ENCODE measurements at places on chromosomes 11 and 22.

GRCh38 chr22:40203572-40203971, 25.8 kb downstream of the TNRC6B start:
- DNase-seq = no peak

GRCh38 chr11:5380740-5381342, 2.8 kb upstream of the OR51M1 start:
- no peak for DNase-seq

DNA sequence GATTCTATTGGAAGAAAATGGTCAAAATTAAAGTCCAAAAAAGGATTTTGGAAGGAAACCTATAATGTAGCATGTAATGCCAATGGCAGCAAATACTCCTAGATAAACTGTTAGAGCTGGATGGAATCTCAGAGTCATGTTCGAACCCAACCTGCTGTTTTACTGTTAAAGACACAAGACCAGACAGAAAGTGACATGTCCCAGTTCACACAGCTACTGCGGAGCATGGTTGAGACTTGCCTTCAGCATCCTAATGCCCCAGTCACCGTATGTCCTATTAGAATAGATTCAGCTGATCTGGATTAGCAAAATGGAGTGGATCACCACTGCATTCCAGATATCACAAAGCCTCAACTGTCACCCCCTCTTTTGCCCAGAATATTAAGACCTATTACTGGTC, 14.9 kb downstream of the PISD start:
- no peak for DNase-seq

- no peak for DNase-seq
These were observed 67.9 kb downstream of the PIWIL4 start for GRCh38 chr11:94635072-94635471.

GRCh38 chr22:42856179-42856864, 751 bp downstream of the ARFGAP3 start:
- peak; percentile 11 for DNase-seq

GRCh38 chr11:73285721-73286120, 13.6 kb downstream of the P2RY6 start:
- DNase-seq = no peak

DNA sequence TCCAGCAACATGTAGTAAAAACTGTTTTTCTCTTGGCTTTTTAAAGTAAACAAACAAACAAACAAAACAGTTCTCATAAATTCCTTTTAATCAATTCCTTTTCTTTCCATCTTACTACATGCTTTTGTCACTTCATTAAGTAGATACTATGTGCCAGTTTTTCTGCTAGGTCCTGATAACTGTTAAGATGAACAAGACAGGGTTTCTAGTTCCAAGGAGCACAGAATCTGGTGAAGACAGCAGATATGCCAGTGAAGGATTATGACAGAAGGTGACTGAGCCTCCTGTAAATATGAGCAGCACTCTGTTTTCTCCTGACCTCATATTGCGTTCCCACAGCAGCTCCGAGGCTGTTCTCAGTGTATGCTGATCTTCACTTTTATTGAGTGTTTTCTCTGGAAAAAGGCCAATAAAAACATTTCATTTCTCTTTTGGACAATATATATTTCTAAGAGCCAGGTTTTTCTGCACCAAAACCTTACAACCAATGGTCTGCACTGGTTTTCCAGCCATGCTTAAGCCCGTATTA, 45.8 kb downstream of the HEPHL1 start:
- DNase-seq = no peak

DNA sequence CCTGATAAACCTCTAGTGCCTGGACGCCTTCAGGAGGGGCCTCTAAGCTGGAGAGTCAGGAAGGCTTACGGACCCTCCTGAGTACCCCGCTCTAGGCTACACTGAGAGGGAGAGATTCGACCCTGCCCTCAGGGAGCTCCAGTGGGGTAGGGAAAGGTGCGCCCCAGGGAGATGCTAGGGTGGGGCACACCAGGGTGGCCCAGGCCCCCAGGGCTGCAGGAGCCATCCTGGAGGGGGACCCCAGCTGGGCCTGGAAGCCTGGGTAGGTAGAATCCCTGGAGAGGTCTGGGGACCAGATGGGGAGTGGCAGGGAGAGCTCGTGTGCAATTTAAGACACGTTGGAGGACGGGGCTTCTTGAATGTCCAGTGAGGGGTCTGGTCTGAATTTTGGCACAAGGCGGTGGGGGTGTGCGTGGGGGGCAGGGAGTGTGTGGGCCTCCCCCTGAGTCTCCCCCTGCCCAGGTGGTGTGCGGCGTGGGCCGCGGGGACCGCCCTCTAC, 4.7 kb downstream of the CARNS1 start:
- no peak for DNase-seq

- no peak for DNase-seq
These were observed 33.2 kb upstream of the FBLN1 start for GRCh38 chr22:45469281-45470073.

- no peak for DNase-seq
These were observed 113.6 kb downstream of the KCNQ1 start for GRCh38 chr11:2558397-2558796.

GRCh38 chr11:3091081-3091845, 34.0 kb upstream of the CARS1 start:
- no peak for DNase-seq

DNA sequence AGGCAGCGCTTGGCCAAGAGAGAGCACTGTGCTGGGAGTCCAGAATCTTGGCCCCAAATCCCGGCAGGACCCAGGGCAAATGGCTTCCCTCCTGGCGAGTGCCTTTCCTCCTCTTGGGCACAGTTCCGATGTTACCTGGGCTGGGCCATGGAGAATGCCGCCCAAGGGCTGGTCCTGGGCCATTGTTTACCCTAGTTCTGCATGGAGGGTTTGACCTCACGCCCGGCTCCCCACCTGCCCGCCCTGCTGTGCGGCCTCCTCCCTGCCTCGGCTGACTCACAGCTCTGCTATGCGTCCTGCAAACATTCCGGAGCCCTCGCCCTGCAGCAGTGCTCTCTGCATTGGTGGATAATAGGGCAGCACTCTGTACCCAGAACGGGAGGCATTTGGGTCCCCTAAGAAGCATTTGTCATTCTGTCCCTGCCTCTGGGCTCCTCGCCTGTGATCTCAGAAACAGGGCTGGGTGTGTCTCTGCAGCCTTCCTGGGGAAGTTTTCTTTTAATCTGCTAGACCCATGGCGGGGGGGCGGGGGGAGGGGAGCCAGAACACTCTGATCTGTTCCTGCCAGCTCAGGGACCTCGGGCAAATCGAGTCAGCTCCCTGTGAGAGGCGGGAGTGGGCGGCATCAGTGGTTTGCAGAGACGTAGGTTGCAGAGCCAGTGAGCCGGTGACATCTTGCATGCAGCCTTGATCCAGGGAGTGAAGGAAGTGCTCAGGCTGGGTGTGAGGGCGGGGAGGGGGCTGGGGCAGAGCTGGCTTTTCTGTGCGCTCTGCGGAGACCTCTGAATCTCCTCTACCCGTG, 32.9 kb upstream of the SMIM38 start:
- no peak for DNase-seq

- no peak for DNase-seq
These were observed 13.5 kb downstream of the MCAT start for GRCh38 chr22:43129426-43130425.

DNA sequence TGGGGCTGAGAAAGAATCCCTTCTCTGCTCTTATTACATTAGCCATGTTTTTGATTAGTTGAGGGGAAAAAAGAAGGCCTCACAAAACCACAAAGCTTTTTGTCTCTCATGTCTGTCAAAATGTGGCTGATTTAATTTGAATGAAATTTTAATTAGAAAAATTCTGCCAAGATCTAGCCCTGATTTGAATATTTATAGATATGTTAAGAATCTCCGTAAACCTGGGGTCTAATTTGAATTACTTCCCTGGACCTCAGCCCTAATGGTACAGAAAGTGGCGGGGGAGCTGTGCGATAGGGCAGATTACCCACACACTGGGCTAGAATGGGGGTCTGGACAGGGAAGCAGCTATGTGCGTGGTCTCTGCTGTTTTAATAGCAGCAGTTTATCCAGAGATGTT, 141.3 kb upstream of the TTC12 start:
- DNase-seq = no peak

DNA sequence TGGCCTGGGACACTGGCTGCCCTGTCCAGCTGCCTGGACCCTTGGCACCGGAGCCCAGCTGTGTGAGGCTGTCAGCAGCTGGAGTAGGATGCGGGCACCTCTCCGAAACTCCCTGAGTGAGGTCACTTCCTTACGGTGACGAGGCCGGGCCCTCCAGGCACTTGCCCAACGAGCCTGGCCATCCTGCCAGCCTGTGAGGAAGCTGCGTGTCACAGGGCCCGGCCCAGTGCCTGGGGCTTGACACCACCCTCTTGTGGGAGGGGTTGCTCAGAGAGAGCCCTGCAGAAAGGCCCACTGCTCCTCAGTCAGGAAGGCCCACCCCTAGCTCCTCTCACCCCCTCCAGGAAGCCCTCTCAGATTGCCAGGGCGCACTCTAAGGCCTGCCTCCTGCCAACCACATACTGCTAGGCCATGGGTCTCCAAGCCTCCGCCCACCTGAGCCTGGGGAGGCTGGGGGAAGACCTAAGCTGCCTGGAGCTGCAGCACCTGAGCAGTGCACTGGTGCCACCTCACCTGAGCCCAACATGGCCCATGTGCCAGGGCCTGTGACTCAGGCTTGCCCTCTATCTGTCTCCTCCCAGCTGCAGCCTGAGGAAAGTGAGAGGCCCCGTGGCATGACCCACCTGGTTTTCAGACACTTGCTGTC, 4.3 kb upstream of the PHLDA2 start:
- DNase-seq = no peak

- no peak for DNase-seq
These were observed 3.1 kb downstream of the OR56A1 start for GRCh38 chr11:6027501-6027900.

DNA sequence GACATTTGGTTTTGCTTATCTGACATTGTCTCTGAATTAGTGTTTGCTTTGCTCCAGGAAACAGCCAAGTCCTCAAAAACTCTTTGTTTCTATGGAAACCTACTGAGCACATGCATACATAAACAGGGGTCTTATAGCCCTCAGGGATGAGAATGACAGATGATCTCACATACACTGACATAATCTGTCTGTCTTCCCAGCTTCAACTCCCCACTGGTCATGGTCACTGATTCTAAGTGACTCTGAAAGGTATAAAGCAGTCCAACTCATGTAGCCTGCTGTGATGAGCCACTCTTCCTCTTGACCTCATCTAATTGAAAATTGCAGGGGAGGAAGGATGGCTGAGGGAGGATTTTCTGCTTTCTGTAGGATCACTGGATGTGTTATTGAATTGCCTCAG, 12.6 kb downstream of the ZNF143 start:
- no peak for DNase-seq

DNA sequence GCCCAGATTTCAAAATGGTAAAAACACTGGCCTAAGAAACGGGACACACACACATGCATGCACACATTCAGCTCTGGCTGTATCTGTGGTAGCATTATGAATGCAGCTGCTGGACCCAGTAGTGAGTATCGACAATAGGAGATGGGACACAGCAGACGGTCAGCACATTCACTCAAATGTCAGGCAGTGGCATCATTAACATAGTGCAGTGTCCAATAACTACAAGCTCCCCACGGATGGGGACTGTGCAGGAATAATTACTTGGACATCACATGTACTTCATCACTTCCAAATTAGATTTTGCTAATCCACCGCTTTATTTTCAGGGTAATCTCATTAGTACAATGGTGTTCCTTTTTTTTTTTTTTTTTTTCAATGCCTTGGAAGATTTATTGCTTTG, 109.5 kb downstream of the FANCF start:
- DNase-seq = no peak

- DNase-seq = no peak
These were observed 1.4 kb upstream of the CREB3L1 start for GRCh38 chr11:46275964-46276641.

DNA sequence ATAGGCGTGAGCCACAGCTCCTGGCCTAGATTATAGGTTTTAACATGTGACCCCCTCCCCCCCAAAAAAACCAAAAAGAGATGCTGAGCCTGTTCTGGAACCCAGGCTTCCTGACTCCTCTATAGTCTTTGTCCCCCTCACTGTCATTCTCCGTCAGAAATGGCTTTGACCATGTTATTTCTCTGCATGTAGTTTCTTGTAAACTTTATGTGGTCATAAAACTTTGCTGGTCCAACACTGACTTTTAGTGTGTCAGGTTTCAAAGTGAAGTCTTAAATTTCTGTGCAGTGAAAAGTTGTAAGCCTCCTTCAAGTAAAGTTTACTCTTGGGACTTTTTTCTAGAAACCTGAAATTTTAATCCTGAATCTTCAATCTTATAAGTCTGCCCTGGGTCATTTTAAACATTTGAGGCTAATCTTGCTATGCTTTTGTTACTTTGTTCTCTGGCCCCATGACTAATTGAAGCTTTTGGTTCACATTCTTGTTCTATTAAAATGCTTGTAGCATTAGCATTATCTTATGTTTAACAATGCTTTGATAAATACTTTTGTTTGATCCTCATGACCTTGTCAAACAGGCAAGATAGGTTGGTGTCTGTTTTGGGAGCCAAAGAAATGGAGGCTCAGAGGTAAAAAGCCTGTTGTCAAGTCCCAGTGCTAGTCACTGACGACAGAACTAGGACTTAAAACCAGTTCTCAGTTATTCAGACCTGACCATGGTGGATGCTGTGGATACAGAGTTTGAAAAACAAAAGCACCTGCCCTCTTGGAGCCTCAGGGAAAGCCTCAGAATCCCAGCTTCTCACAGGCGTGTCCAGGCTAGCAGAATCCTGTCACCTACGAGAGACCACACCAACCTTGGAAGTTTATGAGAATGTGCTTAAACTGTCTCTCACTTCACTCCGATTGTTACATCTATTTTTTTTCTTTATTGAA, 87.7 kb upstream of the HORMAD2 start:
- DNase-seq = no peak

DNA sequence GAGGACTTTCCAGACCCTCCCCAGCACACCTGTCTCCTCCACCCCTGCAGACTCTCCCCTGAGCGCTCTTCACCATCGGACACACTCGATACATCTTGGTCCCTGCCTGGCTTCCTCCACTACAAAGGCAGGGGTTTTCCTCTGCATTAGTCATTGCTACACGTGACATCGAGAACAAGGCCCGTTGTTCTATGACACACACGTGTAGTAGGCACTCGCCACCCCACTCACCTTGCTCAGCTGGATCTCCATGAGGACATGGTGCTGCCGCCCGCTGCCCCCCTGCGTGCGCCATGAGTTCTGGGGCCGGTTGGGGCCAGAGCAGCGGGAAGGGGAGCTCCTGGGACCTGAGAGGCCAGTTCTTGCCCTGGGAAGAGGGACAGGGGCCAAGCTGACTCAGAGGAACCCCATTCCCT, 16.7 kb downstream of the ATG2A start:
- DNase-seq = no peak
